Lung (tissue), 17 donors: ENCODE measurements at places on chromosomes 2 and 18. TPM values are rescaled to one million over a fixed set of nuclear protein-coding genes. Genes with fewer than 3 reads are reported as not detected.
A peak's percentile ranks its signal among the peaks of the same experiment; 100 is the strongest.

- DNase-seq, result no peak
Measured at GRCh38 chr2:84833481-84834150, 47.3 kb downstream of the TRABD2A start.

DNA sequence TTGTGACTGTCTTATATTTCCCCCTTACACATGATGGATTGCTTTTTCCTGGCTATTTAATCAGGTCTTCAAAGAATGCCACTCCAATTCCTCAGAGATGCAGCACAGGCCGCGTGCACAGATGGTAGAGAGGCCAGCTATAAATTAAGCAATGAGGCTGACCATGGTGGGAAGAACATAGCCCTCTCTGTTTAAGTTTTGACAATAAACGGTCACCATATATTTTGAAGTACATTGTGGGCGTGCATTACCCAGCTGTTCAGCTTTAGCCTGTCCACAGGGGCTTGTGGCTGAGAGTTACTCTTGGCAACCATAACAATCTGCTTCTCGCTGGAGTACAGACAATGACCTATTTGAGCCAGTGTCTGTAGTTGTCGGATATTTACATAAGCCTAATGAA is 730.8 kb downstream of the DCC start:
- DNase-seq, result no peak

The MALL gene
- total RNA-seq, result 123 TPM

- no peak for DNase-seq
Measured at GRCh38 chr2:202064881-202065230, 8.2 kb upstream of the KIAA2012 start.

- DNase-seq, result no peak
Measured at GRCh38 chr2:221961561-221961960, 337.2 kb downstream of the PAX3 start.

GRCh38 chr2:149652926-149653325 is 65.4 kb upstream of the MMADHC start:
- peak; percentile 93 for DNase-seq

DNA sequence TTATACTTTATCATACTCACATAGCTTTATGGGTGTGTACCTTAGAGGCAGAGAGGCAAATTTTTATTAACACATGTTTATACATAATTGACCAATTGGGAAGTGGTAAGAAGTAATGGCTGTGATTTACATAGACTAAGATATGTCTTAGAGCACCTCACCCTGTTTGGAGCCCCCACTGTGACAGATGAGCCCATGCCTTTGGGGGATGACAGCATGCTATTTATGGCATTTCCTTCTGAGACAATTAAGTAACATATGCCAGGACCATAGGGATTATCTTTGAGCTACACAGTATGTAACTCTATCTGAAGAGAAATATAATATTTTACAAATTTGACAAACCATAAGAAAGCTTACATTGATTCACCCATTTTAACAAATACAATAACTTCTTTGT is 1655.3 kb upstream of the ACVR2A start:
- DNase-seq, result no peak

- no peak for DNase-seq
Measured at GRCh38 chr2:64462940-64463700, 9.2 kb downstream of the LGALSL start.

The DSG1 gene
- total RNA-seq, result not detected

DNA sequence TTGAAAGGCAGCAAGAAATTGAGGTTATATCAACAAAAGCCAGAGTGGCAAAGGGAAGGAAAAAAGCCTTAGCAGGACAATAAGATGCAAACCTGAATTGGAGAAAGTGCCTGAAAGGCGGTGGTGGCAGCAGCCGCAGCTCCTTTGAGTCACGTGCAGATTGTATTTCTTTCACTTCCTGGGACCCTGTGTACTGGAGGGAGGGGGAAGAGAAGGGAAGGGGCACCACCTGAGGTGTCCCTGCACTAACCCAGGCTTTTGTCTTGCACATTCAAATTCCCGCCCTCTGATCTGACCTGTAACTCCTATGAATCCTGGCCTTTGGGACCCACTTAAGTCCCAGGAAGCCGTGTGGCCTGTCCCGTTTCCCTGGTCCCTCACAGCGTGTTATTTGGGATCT is 326.1 kb upstream of the SKOR2 start:
- DNase-seq, result no peak

GRCh38 chr2:138291805-138292204 is 209.8 kb upstream of the SPOPL start:
- no peak for DNase-seq

DNA sequence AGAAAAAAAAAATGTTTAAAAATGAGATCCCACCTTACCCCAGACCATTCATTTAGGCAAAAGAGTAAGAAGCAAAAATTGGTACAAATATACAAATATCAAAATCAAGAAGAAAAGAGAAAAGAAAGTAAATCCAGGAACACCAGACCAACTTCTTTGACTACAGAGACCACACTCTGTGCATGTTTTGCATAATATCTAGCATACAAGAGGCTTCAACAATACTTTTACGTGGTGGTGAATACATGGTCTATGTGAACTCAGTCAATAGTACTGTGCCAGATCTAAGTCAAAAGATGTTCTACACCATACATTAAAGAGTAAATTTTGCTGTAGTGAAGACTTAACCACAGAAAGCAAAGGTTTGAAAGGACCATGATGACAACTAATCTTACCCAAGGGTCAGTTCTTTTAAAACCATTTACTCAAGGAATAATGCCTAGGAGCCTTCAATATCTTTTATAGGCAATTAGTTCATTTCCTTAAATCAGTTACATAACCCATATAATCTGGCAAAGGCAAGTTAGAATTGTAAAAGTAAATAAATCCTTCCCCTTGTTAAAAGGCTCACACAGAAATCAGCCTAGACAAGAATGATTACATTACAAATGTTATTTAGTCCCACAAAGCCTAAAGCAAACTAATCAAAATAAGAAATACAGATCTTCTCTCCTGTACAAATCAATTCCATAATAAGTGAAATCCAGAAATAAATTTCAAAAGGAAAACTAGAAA is 115.2 kb downstream of the EXOC6B start:
- no peak for DNase-seq

The MYO7B gene
- 4.7 TPM for total RNA-seq

GRCh38 chr2:107595749-107596148 is 230.9 kb upstream of the RGPD4 start:
- DNase-seq, result no peak

GRCh38 chr18:13910501-13910900 is 4.8 kb downstream of the MC2R start:
- no peak for DNase-seq
